Stimulated activated CD4-positive, alpha-beta T cell treated with anti-CD3 and anti-CD28 coated beads, Interleukin-1b, Interleukin-23, amount 100 ng/mL, for 24 hours (primary cell): ENCODE measurements at places on chromosomes 16 and 17.

GRCh38 chr16:64687786-64688185 is 434.1 kb downstream of the CDH11 start:
- DNase-seq, result no peak

DNA sequence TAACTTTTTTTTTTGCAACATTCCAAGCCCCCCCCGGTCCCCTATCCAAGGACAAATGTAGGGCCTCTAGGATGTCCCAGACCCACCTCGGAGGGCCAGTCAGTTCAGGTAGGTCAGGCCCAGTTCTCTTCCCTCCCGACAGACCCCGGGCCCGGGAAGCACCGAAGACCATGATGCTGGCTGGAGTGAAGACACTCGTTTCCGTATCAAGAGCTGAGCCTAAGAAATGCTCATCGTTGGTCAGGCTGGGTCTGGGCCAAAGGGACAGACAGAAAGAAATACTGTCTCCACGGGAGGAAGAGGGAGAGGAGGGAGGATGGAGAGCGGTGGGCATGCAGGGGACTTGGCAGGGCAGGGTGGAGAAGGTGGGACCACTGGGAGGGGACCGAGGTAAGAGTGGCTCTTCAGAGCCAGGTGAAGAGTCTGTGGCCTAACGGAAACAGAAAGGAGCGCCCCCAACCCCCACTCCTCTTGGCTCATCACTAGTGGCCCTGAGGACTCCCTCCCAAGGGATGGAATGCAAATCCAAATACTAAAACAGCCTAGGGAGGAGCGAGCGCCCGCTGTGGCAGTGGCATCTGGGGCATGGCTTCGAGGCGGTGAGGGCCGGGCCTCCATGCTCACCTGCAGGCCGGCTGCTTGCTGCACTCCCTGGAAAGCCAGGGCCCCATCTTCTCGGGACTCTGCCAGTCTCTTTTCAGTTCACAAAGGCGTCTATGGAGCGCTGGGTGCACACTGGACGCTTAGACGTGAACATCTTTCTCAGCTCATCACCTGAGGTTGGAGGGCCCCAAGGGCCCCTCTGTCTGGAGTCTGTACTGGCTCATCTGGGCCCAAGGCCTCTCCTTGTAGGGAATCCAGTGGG is 1.7 kb upstream of the ROGDI start:
- DNase-seq, result no peak

DNA sequence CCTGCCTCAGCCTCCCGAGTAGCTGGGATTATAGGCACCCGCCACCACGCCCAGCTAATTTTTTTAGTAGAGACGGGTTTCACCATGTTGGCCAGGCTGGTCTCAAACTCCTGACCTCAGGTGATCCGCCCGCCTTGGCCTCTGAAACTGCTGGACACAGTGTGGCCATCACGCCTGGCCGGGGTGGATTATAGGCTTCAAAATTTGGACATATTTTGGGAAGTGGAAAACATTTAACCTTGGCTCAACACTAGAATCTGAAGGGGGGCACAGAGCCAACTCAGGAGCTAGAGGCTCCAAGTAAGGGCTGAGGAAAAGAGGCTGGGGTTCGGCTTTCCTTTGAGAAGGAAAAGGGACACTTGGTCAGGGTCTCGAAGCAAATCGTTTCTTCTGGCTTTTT is 2.2 kb upstream of the CDK5R1 start:
- no peak for DNase-seq

DNA sequence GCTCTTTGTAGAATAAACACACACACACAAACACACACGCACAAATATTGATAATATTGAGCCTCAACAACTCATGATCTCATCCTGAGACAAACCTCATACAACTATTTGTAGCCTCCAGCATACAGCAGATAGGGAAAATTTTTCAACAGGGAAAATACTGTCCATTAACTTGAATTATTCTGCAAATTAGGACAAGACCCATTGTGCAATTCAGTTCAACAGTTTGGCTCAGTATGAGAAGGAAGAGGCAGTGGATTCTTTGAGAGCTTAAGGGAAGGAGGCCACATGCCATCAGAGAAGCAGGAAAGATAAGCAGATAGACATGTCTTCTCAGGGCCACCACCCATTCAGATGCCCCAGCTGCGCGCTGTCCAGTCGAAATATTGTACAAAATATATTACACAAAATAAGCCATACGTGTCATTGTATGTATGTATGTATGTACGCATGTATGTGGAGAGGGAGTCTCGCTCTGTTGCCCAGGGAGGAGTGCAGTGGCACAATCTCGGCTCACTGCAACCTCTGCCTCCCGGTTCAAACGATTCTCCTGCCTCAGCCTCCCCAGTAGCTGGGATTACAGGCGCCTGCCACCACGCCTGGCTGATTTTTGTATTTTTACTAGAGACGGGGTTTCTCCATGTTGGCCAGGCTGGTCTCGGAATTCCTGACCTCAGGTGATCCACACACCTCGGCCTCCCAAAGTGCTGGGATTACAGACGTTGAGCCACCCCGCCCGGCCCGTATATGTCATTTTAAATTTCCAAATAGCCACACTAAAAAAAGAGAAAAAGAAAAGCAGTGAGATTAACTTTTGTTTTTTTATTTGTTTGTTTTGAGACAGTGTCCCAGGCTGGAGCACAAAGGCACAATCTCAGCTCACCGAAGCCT is 1.8 kb downstream of the ZC3H7A start:
- no peak for DNase-seq

DNA sequence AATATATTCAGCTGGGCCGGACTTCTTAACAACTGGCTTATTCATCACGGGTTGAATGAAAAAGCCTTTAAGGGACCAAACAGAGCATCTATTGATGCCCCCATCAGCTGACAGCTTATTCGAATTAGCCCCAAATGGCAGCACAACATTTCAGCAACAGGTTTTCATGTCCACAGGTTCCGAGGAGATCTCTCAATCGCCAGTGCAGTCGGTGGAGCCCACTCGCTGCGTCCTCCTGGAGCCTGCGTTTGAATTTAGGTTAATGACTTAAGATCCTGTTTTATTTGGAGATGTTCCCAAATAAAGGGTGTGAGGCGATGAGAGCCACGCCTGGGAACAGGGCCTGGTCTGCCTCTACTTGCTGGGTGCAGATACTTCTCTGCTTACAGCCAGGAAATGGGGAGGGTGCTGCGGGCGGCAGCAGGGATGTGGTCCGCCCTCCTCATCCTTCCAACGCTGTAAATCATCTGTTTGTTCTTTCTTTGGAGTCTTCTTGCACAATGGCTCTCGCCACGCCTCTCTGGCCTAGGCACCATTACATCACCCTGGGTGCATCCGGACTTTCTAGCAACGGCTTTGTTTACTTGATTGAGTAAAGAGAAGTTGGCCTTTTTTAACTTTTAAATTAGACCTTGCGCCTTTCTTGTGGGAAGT is 22.6 kb downstream of the NDE1 start:
- DNase-seq, result no peak

GRCh38 chr17:28256370-28256769 is 62.6 kb upstream of the TMEM97 start:
- no peak for DNase-seq

DNA sequence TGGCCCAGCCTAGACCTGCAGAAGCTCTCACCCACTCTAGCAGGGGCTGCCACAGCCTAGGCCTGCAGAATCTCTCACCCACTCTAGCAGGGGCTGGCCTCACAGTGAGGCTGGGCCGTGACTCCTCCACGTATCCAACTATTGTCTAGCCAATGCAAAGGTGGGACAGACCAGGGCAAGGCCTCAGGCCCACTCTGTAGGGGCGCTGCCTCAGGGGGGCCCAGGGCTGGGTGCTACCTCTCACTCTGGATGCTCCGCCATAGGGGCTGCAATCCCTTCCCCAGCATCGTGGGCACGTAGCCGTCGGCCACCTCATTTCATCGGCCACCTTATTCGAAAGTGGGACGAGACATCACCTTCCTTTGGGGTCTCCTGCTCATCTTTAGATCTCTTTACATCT is 51.7 kb downstream of the RPH3AL start:
- no peak for DNase-seq

DNA sequence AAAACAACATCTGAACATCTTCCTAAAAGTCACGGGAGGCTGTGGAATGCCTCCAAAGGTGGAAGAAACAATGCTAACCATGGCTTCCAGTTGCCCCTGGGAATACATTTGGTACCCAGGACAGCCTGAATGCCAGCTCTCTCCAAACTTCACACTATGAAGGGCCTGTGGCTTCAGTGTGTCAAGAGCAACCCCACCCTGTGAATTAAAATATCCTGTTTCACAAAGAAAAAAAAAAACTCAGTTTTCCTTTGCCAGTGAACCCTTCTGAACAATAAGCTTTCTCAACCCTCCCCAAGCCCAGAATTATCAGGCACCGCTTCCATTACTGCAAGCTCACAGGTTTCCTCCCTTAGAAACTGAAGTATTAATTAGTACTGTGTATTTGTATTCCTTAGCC is 69.8 kb downstream of the SLC39A11 start:
- no peak for DNase-seq

DNA sequence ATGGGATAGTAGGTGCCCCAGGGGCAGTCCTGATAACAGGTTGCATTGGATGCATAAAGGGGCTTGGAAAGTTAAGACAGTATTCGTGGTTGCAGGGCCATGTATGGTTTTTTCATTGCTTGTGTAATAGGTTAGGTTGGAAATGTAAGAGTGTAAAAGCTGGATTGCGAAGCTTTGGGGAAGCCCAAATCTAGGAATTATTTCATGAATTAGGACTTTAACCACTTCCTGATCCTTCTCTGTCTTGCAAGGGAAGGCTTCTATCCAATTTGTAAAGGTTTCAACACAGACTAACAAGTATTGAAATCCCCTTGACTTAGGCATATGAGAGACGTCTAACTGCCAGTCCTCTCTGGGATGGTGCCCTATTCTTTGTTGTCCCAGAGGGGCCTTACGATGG is 7.8 kb upstream of the CCL17 start:
- no peak for DNase-seq

- DNase-seq, result no peak
Measured at GRCh38 chr16:84941921-84942320, 69.4 kb downstream of the ZDHHC7 start.

DNA sequence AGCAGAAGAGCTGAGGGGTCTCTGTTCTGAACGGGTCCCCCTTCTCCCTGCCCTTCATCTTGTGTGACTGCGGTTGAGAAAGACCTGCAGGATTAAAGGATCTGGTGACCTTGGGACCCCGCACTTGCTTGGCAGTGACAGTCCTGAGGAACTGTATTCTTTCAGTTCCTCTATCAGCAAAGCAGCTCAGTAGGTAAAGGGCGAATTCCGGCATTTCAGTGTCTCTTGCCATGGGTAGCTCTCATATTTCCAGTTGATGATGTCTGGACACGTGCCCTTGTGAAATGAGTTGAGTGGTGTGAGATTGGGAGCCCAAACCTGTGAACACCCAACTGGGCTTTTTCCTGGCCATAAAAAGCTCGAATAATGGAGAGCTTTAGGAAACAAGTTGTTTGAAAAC is 135.7 kb downstream of the PRKCA start:
- no peak for DNase-seq

GRCh38 chr17:42698736-42699414 is 16.5 kb downstream of the CNTNAP1 start:
- DNase-seq, result no peak

DNA sequence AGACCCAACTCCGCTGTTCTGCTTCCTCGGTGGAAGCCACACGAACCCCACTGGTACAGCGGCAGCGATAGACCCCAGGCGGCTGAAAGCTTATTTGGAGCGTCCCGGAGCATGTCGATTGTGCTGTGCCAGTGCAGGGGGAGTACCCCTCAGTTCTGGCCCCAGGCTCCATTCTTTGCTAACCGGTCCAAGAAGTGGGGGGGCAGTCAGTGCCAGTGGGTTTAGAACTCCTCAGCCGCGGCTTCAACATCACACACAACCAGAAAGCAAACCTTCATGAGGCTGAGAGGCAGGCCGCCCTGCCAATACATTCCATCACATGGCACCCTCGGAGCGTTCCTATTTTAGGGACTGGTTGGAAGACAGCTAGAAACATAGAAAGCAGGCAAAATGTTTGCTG is 1.7 kb upstream of the MNT start:
- DNase-seq, result no peak

- DNase-seq, result no peak
Measured at GRCh38 chr17:2481760-2482159, 29.9 kb downstream of the METTL16 start.

DNA sequence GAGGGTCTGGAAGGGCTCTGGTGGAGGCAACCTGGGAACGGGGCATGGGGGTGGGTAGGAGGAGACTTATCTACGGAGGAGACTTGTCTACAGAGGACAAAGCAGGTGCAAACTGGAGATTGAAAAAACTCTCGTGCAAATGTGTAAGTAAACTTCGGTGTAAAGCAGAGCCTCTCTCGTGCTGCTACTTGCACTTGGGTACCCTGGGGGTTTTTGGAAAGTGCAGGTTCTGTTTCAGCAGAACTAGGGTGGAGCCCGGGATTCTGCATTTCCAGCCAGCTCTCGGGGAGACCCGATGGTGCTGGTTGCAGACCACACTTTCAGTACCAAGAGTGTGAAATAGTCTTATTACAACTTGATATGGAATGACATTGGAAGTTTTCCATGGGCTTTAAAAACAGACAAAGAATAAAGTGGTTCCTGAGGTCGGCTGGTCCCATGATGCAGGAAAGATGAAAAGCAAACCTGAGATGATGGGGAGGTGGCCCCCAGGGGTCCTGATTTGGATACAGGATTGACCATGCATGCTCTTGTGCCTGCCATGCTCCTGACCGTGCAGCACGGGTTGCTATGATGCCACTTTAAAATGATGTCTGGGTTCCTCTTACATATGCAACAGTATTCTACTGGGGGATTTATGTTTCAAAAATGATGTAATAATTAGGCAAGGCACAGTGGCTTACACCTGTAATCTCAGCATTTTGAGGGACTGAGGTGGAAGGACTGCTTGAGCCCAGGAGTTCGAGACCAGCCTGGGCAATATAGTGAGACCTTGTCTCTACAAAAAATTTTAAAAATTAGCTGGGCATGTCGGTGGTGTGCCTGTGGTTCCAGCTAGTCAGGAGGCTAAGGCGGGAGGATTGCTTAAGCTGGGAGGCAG is 69.3 kb downstream of the IRF8 start:
- no peak for DNase-seq

DNA sequence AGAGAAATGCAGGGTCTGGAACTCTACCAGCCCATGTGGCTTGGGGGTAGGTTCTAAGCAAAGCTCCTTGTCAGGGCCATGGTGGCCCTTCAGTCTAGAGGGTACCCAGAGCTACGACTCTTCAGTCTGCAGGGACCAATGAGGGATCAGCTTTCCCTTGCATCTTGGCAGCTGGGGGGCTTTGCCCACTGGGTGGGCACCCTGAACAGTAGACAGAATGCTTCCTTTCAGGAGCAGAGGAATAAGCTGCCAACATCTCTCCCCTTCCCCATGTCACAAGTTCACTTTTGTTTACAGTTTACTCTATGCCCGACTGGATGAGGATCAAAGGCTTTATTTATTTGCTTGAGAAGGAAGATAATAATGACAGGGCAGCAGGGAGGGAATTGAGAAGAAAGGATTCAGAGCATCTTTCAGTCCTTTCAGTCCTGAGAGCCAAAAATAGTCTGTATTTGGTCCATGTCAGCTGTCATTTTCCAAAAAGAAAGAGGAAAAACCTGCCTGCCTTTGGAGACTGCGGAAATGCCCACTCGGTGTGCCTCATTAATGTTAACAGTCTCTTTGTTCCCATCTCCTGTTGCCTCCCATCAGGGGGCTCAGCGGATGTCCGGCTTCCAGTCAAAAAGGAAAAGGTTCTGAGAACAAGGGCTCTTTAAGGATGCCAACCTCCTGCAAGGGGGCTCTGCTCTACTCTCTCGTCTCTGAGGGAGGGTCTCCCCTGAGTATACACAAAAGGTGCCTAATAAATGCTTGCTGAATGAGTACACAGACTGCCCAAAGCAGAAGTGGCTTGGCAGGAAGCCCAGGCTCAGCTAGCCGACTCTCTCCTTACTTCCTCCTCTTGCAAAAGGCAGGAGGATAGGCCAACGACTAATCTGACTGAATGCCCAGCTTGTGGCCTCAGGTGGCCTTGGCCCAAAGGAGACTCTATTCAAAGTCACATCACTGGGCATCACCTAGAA is 17.1 kb downstream of the TRAF4 start:
- no peak for DNase-seq
